Ecto neural progenitor cell (in vitro differentiated cells): ENCODE measurements at places on chromosomes 6 and 20.
A peak's percentile ranks its signal among the peaks of the same experiment; 100 is the strongest.

GRCh38 chr20:38601216-38602184, at the start of gene ARHGAP40:
TSS of gene ARHGAP40 (plus strand) at chr20:38601809.
- DNase-seq: peak; percentile 64

GRCh38 chr6:49557177-49557576, 6.7 kb downstream of the C6orf141 start:
- DNase-seq: no peak

- peak; percentile 45 for DNase-seq
Observed at GRCh38 chr6:168133687-168134559, 54.9 kb upstream of the FRMD1 start.

DNA sequence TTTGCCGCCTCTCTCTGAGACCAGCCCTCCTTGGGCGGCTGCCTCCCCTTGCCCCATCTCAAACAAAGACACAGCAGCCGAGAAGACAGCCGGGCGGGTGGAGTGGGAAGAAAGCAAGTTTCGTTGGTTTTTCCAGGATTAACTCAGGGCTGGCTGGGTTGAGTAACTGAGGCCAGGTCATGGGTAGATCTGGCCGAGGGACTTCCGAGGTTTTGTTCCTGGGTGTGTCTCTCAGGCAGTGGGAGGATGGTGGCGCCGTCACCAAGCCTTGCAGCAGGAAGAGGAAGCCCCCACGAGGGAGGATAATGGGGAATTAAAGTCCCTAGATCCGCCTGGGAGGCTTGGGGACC, 167.2 kb downstream of the TTLL2 start:
- DNase-seq: no peak

DNA sequence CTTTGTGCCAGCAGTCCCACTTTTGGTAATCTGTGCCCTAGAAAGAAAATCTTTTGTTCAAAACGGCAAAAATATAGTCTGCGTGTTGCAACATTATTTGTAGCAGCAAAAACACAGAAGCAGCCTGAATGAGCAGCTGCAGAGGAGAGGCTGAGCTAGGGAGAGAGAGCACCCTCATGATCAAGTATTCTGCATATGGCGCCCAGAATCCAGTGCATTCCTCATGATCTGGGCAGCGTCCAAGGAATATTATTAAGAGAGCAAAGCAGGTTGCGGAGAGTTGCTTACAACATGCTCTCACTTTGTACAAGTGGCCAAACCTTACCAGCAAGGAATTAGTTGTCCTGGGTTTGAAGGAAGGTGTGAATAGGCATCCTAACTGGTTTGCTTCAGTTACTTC, 25.9 kb downstream of the KIZ start:
- DNase-seq: no peak

- DNase-seq: no peak
Observed at GRCh38 chr6:169221264-169221663, 32.4 kb downstream of the THBS2 start.

DNA sequence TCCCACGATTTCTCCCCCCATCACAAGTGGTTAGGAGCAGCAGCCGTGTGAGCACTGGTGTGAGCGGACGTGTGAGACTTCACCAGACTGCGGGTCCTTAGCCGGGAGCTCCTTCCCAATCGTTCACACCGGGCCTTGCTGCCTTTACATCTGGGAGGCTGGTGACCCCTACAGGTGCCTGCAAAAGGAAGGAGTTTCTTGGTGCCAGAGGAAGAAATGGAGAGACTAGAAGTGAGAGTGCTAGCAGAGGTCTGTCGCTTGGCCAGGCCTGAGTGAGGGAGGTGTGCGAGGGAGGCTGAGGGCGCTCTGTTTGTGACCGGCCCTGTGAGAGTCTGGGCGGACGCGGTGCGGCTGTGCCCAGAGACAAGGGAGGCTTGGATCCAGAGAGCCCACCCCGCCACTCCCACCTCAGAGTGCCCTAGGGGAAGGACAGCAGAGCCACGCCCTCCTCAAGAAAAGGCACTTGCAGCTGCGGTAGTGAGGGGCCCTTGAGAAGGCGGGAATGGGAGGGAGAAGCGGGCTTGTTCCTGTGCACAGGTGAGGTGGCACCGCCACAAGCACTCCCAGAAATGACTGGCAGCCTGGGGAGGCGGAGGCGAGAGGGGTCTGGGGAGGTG, 10.0 kb upstream of the ARMC2 start:
- DNase-seq: peak; percentile 68

DNA sequence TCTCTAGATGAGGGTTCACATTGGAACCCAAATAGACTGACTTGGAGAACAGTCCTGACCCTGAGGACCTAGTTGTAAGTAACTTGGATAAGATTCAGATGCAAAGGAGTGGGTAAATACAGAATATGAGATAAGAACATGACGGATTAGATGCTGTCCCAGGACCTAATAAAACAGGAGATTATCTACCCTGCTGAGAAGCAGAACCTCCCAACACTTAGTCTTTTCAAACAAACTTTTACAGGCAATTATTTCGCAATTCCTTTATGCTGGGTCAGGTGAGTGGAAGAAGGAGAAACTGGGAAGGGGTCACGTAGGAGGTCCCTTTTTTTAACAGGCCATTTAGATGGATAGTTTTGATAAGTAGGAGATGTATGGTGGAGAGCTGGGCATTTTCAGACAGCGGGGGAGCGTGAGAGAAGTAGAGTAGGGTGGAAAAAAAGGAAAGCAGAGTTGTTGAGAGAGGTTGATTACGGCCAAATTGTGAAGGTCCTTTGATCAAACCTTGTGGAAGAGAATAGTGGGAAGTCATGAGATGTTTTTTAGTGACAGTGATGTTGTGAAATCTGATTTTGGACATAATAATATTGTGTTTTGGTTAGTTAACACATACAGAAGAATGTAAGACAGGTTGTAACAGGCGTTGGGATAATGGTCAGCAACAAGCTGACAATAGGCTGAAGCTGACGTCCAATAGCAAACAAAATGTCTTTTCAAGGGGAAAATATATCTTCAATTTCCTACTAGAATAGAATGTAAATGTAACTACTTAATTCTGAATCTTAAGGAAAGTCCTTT, 32.8 kb downstream of the FAM83B start:
- DNase-seq: no peak

DNA sequence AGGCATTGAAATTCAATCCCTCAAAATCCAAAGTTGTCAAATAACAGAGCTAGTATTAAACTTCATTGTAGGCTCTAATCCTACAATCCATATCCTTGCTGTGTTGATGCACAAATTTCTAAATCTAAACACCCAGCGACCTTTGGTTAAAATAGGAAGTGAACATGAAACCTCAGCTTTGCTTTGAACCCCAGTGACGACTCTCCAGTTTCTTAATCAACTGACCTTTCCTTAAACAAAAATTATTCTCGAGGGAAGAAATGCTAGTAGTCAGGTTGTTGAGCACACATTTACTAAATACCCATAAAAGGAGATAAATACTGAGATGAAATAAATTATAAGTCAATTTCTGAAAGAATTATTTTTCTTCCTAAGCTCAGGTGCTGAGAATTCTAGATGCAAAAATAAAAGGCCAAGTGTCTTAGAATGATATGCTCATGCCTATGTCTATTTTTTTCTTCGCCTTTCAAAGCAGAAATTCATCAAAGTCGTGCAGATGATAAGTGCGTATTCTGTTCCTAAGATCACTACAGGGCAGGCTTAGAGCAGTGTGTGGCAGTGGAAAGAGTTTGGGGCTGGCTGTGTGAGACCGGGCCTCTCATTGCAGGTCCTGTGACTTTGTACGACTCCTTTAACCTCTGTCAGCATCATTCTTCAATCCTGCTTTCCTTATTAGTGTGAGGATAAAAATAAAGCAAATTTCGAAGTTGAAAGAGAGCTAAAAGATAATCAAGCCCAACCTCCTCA, 208.7 kb downstream of the PRL start:
- no peak for DNase-seq

DNA sequence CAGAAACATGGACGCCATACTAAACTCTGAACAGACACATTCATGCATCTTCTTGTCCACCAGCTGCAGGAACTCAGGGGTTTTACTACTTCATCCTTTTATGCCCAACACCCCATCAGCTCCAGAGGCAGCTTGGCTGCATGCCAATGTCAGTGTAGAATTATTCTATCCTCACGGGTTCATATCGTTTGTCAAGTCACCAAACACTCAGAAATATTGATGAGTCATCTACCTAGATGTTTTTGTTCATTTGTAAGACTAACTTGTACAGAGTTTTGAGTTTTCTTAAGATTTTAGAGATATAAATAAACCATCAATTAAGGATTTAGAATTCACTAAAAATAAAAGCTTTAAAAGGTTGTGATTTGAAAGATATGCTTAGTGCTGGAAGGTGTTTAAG, 590.7 kb upstream of the FLRT3 start:
- DNase-seq: no peak

DNA sequence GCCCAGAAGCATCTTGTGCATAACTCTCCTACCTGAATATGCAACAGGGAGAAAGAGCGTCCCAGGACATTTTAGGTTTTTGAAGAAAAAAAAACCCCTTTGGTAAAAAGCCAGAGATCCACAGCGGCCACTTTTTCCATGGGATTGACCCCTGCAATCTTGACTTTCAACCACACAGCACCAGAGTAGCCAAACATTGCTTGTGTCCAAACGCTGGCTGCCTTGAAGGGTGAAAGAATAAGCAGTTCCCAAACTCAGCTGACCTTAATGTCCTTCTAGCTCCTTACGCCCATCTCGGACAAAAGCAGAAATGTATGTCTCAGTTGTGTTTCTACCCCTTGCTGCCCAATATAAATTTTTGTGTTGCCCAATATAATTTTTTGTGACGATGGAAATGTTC, 1.2 kb upstream of the MOG start:
- no peak for DNase-seq

- no peak for DNase-seq
Observed at GRCh38 chr6:44169886-44170570, 11.4 kb downstream of the CAPN11 start.

DNA sequence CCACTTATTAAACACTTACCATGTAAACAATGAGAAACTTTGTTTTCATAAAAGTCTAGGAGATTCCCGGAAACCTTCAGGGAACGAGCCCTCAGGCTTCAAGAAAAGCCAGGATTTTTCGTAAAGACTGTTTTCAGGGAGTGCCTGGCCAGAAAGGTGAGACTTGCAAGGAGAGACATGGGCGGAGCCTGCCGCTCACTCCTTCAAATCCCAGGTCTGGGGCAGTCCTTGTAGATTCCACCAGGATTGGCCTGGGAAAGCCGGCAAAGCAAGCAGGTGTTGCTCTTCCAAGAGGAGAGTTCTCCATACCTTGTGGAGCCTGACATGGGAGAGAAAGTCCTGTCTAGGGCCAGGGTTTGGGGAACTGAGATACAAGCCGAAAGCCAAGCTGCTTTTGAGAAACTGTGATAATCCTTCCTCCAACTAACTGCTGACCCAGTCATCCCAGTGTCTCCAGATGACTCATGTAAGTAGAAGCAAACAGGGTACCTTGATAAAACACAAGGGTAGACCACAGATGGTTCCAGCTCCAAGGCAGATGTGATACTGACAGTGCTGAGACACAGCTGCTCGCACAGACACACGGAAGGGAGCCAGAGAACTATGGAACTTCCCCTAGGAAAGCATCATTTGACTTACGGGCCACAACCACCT, 69.4 kb upstream of the NAA20 start:
- DNase-seq: no peak
